ENCODE measurements at places on chromosomes 3 and 15.

DNA sequence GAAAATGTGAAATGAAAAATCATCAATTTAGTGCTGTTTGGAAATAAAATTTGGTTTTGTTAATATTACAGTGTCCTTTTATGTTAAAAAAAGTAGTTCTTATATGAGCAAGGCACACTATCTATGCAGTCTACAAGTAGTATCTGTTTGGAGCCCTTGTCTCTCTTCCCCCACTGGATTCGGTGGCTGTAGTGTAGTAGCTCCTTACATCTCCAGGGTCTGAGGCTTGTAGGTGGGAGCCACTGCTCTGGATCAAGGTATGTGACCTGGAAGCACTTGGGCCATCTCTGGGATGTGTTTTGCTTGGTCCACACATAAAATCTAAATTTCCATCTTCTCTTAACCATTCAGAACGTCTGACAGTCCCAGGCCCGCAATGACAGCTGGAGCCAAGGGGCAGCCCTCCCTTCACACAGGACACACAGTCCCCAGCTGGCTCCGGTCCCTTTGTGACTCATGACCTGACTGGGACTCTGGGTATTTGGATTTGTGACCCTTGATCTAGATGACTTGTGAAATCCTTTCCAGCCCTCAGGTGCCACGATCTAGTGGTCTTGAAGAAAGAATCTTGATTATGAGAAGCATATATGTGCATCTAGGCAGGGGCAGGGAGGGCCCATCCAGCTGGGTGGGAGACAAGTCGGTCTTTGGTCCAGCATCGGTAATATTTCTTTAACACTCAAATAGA is 80.0 kb downstream of the USP13 start:
- DNase-seq, result no peak

GRCh38 chr3:172329070-172329469 is 119.2 kb downstream of the GHSR start:
- no peak for DNase-seq

DNA sequence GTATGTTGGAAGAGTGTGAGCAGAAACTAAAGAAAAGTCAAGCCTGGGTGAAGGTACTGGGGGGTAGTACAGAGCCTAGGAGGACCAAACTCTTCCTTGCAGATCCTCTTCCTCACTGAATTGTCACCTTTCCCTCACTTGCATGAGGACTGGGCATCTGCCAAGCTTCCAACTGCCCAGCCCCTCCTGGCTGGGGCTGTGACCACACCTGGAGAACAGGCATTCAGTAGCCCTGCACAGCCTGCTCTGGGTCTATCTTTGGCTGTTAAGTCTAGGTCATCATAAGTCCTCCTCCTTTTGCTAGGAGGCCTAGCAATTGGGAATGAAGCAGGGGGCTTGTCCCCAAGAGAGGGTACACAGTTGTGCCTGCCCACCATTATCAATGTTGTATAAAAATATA is 55.2 kb downstream of the CAPN7 start:
- no peak for DNase-seq

GRCh38 chr3:169836942-169837275 is 24.2 kb upstream of the LRRC34 start:
- no peak for DNase-seq

GRCh38 chr15:77666296-77666660 is 33.6 kb upstream of the LINGO1 start:
- no peak for DNase-seq

DNA sequence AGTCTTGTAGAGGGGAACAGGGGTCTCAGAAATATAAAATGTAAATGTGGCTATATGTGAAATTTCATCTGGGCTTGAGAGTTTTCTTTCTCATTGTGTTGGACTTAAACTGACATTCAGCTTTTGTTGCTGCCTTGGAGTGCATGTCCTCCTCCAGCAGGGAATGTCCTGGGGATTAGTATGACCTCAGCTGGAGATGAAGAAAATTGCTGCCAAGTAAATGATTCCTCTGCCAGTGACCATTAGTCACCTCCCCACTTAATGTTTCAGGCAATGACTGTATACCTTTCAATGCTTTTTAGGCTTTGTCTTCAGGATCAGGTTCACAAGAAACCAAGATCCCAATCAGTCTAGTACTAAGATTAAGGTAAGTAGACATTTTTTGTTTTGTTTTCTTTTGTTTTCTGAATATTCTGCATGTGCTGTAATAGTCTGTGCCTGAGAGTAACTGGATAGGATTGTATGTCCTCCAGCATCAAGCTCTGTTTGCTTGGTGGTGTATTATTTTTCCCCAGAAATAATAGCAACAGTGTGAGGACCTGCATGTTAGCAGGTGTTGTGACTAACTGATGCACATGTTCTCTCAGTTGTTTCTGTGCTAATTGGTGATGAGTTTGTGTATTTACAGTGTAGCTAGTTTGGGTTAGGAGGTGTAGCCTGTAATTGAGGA is 18.1 kb upstream of the SLC22A13 start:
- DNase-seq, result no peak

GRCh38 chr15:70902107-70902506 is 9.5 kb downstream of the LRRC49 start:
- DNase-seq, result no peak

- DNase-seq, result no peak
Observed at GRCh38 chr3:42849017-42849416, 26.7 kb downstream of the CYP8B1 start.

DNA sequence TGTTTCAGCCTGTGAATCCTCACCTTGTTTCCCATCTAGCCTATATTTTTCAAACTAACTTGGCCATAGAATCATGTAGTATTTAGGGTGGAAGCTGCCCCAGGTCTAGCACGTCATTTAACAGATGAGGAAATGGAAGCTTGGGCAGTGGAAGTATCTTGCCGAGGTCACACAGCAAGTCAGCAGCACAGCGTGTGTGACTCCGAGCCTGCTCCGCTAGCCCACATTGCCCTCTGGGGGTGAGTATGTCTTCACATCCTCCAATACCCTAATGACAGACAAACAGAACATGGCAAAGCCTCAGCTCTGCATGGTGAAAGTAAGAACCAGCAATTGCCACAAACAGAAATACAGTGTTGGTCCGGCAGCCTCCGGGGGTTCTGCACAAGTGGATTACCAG is 2.2 kb upstream of the CCR5 start:
- no peak for DNase-seq

- no peak for DNase-seq
Observed at GRCh38 chr3:111758642-111759041, 100.4 kb upstream of the PHLDB2 start.

DNA sequence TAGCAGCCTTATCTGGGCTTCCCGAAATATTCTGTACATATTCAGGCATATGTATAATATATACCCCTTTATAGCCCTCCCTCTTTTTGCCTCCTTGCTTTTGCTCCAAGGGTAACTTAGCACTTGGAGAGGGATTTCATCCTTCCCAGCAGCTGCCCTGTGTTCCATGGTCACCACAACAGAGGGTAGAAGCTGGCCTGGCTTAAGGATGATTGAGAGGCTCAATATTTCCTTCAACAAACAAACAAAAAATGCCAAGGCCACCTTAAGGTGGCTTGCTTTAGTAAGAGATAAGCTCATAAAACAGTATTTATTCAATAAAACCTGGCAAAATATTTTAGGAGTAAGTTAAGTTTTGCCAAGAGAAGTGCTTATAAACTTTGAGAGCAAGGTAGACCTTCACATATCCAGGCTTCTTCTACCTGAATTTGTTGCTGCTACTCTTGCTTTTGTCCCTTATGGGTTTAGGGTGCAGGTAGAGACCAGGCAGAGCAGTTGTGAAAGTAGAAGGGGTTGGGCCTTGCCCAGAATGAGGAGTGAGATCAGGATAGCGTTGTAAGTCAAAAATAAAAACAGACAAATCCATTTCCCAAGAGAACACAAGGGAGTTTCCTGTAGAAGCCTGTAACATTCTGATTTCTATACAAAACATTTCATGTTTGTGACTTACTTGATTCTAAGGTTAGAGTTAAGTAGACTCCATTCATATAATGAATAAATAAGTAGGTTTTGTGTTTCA is 52.7 kb upstream of the ATOSA start:
- DNase-seq, result no peak

DNA sequence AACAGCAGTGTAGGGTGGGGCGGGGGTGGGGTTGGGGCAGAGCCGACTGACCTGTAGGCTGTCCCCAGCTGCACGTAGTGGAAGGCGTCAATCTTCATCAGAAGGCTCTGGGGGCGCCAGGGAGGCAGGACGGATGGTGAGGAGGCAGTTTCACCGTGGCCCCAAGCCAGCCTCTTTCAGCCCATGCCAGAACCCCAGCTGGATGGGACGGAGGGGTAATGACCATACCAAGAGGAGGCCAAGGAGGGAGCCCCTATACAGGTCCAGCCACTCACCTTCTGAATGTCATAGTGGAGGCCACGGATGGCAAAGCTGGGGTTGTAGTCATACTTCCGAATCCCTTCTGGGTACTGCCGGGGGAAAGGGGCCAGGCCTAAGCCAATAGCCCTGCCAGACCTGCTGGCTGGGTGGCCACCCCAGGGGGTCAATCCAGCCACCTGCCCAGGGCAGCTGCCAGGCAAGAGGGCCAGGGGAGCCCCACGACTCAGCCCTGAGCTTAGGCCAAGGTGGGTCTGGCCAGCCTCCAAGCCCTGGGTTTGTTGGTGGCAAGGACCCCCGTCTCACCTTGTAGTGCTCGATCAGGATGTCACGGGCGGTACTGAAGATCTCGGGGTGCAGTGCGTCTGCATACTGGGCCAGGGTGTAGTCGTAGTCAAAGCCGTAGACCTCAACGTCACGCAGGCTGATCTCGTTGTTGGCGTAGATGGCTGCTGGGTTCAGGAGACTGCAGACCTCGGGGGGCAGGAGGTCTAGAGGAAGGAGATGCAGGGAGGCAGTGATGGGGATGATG is 4.9 kb downstream of the NT5DC2 start:
- DNase-seq, result no peak

DNA sequence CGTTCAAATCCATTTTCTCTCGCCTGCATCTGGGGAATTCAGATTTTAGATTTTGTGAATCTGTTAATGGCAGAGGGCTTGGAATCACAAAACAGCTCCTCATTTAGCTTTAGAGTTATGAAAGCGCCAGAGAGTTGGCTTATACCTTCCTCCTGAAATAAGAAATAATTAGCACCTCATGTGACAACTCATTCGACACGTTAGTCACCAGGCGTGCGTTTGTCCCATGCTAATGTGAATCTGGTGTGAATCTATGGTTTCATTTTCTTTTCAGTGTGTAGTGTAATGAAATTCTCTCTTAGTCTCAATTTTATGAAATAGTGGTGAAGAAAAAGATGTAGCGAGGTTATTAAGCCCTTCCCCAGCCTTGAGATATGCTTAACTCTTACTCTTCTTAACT is 89.4 kb downstream of the EDEM1 start:
- DNase-seq, result no peak

GRCh38 chr3:48656841-48657281 is 5.8 kb downstream of the CELSR3 start:
- peak; percentile 40 for DNase-seq

- no peak for DNase-seq
Observed at GRCh38 chr3:150302246-150302645, 105.9 kb upstream of the TSC22D2 start.

GRCh38 chr3:52615166-52615565 is 70.5 kb downstream of the PBRM1 start:
- no peak for DNase-seq

- no peak for DNase-seq
Observed at GRCh38 chr15:65829130-65829764, 37.2 kb upstream of the DENND4A start.

DNA sequence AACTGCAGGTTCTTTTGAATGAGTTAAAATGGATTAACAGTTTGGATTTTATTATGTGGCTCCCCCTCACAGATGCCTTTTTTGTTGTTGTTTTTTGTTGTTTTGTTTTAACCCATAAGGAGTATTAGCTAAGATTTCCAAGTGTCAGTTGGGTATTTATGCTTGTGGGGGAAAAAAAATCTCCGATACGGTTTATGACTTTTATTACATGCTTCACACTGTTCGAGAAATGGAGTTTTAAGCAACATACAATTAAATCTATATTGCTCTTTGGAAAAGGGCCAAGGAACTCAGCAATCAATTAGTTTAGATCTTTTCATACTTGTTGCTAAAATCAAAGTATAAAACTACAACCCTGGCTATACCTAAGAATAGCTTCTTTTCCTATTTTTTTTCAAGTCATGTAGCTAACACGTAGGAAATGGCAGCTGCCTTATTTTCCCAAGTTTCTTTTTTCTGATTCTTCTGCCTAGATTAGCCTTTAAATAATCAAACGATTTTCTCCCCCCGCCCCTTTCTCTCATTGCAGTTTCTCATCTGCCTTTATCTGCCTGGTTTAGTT is 16.0 kb downstream of the NR2F2 start:
- DNase-seq, result no peak

GRCh38 chr3:20056725-20057611 is 16.7 kb downstream of the KAT2B start:
- DNase-seq, result no peak

DNA sequence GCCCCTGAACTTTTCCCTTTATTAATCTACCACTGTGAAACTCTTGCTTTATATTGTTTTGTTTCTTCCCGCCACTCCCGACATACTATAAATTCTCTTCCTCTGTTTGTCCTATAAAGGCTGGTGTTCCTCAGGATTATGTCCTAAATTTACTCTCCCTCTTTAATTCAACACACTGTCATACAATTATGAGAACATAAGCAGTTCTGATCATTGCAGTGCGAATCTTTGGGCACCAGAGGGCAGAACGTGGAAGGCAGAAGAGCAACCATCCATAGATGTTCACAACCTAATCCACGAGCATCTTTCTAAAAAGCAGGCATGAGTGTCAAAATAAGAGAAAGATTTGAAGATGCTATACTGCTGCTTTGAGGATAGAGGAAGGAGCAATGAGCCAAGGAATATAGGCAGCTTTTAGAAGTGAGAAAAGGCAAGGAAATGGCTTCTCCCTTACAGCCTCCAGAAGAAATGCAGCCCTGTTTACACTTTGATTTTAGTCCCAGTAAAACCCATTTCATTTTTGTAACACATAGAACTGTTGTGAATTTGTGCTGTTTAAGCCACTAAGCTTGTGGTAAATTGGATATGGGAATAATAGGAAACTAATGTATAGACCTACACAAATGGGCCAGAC is 179.4 kb downstream of the GBE1 start:
- DNase-seq, result peak; percentile 10

- DNase-seq, result no peak
Observed at GRCh38 chr3:34567266-34567665, 768.8 kb downstream of the PDCD6IP start.

DNA sequence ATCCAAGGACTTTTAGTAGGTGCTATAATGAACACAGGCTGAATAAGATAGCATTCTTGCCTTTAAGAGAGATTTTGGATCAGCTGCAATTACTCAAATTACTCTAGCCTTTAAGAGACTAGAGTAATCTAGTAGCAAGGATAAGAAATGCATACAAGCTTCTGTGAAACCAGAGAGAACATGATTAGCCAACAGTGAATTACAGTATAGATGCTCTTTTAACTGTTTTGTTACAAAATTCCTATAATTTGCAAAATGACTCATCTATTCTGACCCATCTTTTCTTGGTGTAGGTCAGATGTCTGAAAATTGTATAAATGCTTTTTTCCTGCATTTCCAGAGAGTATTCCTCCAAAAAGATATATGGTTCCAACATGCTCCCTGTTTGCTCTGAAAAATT is 66.9 kb downstream of the CEP63 start:
- DNase-seq, result no peak
